ENCODE measurements at places on chromosomes 2 and 18.

- peak; percentile 25 for DNase-seq
These were observed 1.2 kb downstream of the BMPR2 start for GRCh38 chr2:202377207-202377761.

DNA sequence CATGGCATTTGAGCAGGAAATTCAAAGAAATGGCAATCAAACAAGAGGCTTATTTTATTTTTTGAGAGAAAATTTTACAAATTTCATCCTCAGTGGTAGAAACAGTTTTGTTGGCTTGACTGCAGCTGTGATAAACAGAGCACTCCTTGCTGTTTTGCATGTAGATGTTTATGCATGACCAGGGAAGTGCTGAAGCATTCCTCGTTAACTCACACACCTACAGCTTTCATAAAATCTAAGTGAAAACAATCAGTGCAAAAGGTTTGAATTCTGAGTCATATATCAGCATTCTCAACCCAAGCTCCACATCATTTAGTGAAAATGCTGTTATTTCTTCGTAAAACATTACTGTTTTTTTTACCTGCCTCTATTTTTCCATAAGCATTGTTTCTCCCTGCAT lies 146.6 kb upstream of the CCDC68 start:
- DNase-seq: no peak

DNA sequence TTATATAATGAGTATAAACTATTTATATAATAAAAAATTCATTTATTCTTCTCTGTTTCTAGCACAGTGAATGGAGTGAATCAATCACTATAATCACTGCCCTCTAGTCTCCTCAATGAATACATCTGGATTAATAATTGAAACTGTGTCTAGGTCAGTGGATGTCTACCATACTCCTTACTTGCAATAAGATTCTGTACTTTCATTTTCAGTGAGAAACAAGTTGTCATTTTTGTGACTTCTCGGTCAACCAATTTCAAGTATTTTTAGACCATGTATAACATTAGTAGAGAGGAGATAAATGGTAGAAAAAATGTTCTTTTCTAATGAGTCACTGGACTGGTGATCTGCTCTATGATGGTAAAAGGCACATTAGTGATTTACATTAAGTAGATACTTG lies 799.6 kb upstream of the CHAC2 start:
- DNase-seq: no peak

- DNase-seq: no peak
These were observed 55.5 kb upstream of the ZDBF2 start for GRCh38 chr2:206218796-206219499.

DNA sequence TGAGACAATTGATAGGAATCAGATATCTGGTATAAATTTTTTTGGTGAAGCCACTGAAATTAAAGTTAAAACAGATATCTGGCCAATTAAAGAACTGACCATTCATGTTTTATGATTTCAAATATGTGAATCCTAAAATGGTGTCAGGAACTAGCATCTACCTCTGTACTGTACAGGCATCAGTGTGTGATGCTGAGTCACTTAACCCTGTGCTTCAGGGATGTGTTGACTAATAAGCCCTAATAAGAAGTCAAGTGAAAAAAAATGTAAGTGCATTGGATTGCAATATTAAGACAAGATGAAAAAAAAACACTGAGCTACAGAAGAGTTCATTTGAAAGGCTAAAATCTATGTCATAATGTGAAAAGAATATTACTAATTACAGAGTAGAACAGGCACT lies 9.1 kb upstream of the UNC80 start:
- no peak for DNase-seq

- DNase-seq: no peak
These were observed 17.0 kb downstream of the RRM2 start for GRCh38 chr2:10139536-10139935.

DNA sequence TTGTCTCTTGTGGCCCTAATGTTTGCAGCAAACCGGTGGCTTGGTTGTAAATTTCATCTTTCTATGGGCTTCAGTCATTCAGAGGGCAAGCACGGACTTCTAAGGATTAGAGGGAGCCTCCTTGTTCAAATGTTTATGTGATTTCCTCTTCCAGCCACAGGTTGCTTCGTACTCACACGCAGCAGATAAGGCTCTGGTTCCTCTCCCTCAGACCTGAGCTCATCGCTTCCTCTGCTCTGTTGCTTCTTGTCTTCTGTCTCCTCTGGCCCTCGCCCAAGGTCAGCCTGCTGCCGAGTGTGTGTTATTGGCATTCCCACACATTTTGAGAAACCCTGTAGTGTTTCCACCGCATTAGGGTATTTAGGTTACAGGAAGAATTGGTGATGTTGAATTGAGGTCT lies 44.0 kb downstream of the MYL12B start:
- DNase-seq: no peak

GRCh38 chr2:234521536-234521935 lies 24.7 kb upstream of the ARL4C start:
- no peak for DNase-seq

DNA sequence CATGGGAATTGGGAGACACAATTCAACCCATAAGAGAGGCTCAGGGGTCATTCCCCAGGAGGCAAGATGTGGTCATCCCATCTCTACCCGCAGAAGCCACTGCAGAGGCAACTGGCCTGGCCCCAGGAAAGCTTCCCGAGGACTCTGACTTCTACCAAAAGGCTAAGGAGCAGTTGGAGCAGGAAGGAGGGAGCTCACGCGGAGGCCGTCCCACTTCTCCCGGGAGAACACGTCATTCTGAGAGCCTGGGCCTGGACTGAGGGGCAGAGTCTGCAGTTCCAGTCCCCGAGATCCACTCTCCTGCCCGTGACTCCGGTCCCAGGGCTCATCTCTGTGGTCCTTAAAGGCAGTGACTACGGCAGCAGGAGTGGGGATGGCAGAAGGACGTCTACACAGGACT lies 69.0 kb upstream of the TAF1B start:
- DNase-seq: no peak

- DNase-seq: peak; percentile 21
These were observed 19.0 kb downstream of the TPGS2 start for GRCh38 chr18:36809590-36810381.

DNA sequence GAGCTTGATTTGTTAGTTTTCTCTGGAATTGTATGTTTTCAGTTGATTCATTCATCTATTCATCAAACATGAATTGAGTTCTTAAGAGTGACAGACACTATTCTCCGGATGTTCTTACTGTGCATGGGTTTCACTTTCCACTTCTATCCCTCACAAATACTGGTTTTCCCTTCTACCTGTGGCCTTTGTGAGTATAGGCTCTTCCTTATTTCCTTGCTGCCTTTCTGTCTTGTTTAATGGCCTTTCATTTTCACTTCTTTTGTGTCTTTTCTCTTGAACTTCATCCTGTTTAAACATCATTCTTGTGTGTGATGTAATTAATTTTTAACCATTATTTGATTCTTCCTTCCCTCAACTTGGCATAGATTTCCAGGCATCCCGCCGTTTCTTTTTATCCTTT lies 90.7 kb downstream of the CRIM1 start:
- DNase-seq: no peak

DNA sequence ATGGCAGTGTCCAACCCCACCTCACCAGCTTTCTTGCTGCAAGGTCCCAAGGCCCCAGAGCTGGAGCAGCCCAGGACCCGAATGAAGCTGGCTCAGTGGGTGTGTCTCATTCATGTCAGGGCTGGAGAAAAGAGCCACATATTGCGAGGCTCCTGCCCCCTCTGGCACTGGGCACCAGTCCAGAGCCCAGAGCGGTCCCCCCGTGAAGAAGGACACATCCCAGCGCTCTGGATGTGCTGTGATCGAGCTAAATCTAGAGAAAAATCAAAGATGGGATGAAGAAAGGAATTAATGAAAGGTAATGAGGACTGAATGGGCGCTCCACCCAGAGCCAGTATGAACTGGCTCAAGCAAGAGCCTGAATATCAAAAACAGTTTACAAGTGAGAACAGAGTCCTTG lies 13.3 kb upstream of the MPV17 start:
- DNase-seq: no peak

GRCh38 chr18:10140461-10141282 lies 226.9 kb downstream of the VAPA start:
- no peak for DNase-seq

GRCh38 chr2:40433736-40434135 lies 18.2 kb downstream of the SLC8A1 start:
- no peak for DNase-seq

- no peak for DNase-seq
These were observed 55.6 kb downstream of the MTA3 start for GRCh38 chr2:42624047-42624446.

DNA sequence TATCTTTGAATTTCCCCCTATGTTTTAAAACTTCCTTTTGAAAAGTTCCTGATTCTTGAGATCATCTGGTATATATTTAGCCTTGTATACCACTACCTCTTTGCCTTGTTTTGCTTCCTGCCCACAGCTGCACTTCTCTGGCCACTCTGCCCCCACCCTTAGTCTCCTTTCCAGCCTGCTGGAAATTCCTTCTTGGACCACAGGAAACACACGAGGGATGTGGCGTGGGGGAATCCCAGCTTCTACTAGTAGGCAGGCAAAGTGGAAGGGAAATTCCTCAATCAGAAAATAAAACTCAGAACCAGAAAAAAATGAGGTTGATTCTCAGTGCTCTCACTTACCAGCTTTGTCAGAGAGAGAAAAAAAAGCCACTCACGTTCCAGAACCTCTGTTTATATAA lies 13.4 kb downstream of the IL18RAP start:
- DNase-seq: peak; percentile 40

DNA sequence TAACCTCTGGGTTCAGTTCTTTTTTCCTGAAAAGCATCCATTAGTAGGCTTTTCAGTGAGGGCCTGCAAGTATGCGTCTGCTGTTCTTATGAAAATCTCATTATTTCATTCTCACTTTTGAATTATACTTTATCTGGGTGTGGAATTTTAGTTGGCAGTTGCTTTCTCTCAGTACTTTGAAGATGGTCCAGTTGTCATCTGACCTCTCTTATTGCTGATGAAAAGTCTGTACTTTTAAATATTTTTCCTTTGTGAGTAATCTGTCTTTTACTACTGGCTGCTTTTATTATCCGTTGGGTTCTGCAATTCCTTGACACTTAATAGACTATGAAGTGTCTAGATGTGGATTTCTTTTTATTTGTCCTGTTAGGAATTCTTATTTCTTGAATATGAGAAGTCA lies 307.8 kb downstream of the CYP26B1 start:
- DNase-seq: no peak

DNA sequence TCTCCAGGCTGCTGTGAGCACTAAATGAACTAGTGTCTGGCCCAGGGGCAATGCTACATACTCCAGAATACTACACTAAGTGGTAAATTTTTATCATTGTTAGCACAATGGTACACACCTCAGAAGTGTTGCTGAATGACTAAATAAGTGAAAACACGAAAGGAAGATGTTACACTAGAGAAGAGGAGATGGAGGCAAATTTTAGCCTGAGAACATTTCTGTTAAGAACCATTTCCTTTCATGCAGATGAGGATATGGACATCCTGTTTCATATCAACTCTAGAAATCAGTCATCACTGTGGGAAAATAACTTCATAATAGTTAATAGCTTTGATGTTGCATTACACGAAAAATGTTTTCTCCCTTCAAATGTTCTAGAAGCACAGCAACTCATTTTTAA lies 117.6 kb upstream of the STK17B start:
- no peak for DNase-seq

- no peak for DNase-seq
These were observed 216.4 kb downstream of the STK39 start for GRCh38 chr2:168030862-168031624.

GRCh38 chr2:9707008-9707407 lies 76.2 kb upstream of the YWHAQ start:
- DNase-seq: no peak

- no peak for DNase-seq
These were observed 89.1 kb downstream of the B3GNT2 start for GRCh38 chr2:62284980-62285379.

GRCh38 chr2:232593982-232594381 lies 39.4 kb upstream of the EFHD1 start:
- no peak for DNase-seq

- no peak for DNase-seq
These were observed 76.4 kb downstream of the SRD5A2 start for GRCh38 chr2:31504311-31504710.

GRCh38 chr2:118801151-118801550 lies 46.3 kb downstream of the EN1 start:
- DNase-seq: no peak
